ENCODE measurements at places on chromosomes 7 and 10.

DNA sequence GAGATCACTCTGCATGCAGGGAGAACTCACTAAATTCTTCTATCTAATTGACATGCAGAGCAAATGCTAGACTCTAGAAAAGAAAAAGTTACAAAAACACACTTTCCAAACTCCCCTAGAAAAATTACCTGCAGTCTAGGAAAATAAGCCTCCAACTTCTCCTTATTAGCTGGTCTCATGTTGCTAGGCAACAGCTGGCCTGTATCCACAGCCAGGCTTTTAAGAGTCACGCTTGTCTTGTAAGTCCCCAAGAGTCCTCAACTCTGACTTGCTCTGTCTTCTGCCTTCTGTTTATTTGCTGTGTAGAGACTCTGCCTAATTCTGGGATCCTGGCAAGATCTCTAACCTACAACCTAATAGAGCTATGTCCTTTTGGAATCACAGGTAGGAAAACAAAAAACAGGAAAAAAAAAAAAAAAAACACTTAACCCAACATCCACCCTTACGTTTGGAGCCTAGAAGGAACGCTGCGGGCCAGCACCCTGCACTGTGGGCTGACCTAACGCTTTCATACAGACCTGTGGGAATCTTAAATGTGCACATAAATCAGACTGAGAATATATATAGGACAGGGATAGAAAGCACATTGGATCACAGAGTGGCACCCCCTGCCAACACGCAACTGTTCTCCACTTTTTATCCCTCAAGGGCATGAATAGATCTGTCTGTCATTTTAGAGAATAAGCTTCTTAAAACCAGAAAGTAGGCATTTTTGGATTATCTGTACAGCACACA lies 117.0 kb upstream of the PTPRZ1 start:
- no peak for DNase-seq

- DNase-seq = no peak
Observed at GRCh38 chr7:33630359-33630758, 275.0 kb upstream of the BMPER start.

DNA sequence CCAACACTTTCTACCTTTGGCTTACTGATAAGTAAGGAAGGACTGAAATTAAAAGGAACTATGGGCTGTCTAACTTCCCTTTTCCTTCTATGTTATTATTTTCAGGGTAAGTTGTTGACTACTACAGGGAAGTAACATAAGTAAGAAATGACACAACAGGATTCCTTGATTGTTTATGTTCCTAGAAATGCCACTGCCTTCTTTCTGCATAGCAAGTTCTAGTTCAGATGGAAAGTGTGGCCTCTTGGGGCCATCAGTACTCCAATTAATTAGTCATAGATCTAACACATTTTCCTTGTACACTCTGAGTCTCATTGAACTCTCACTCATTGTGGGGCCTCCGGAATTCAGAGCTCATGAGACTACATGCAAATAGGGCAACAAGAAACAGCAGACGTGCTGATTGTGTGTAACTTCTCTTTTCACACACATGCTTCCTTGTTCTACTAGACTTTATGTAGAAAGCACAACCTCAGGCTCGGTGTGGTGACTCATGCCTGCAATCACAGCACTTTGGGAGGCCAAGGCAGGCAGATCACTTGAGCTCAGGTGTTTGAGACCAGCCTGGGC lies 35.3 kb upstream of the HIBADH start:
- peak; percentile 77 for DNase-seq

DNA sequence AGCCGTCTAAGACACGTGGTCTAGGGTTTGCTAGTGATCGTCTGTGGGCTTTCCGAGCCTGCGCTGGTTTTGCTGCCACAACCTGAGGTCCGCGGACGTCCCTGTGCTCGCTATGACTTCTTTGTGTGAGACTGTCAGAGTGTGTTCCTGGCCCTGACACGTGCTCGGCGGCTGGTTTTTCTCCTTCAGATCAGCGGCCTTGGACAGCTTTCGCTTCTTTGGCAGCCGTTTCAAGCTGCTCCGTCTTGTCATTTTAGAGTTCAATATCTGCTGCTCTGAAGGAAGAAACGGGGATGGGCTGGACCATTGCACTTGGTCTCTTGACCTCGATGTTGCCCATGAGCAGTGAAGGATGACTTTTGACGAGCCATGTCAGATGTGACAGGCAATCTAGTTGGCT lies 147.3 kb downstream of the MGMT start:
- DNase-seq = no peak

- peak; percentile 83 for DNase-seq
Observed at GRCh38 chr7:30789334-30789711, 18.1 kb downstream of the MINDY4 start.

- DNase-seq = peak; percentile 81
Observed at GRCh38 chr10:112741830-112742402, 208.1 kb upstream of the TCF7L2 start.

GRCh38 chr7:141115965-141116364 lies 42.1 kb downstream of the TMEM178B start:
- DNase-seq = no peak
